ENCODE measurements at places on chromosomes 2 and 18. TPM values are rescaled to one million over a fixed set of nuclear protein-coding genes. Genes with fewer than 3 reads are reported as not detected.

Gene SPP2
- not detected for polyA plus RNA-seq

Gene CYP27C1
- polyA plus RNA-seq: 0.31 TPM

Gene HOXD8
- polyA plus RNA-seq: 0.87 TPM

Gene SCG2
- 1.2 TPM for polyA plus RNA-seq

Gene PLCL1
- polyA plus RNA-seq: 0.93 TPM

- no peaks in the 10 kb centered on the region for H3K36me3 ChIP-seq
- DNase-seq: no peak
- no peaks in the 10 kb centered on the region for H3K27me3 ChIP-seq
Measured at GRCh38 chr2:142104134-142104758, 26.6 kb downstream of the LRP1B start.

DNA sequence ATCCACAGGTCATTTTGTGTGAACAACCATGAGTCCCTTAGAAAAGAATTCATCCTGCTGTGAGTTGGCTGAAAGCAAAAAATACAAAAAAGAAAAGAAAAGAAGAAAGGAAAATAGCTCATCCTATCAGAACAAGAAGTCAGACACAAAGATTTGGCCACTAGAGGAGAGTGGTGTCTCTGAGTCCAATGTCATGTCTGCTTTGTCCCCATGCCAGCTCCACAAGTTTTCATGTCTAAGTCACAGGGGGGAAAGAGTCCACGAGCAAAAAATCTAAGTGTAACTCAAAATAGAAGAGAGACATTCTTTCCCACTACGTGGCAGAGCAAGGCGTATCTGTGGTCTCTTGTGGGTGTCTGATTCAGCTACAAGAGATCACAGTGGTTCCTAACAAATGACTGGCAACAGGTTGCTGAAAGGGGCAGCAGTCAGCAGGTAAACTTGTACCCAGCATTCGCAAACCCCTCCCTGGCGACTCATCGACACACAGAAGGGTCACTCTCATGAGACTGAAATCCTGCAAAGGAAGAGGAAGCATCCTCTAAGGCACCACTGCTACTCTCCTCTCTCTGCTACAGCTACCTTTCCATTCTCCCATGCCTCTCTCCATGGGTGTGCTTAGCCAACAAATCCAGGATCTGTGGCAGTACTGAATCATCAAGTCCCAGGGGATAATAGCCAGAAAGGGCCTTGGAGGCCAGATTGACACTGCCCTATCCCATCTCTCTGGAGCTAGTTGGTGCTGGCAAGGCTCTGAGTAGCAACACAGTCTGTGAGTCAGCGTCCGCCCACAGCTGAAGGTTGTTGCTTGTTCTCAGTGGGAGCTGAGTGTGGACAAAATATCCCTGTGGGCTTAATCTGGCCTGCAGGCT lies 123.0 kb upstream of the SLC39A10 start:
- H3K36me3 ChIP-seq: no peaks in the 10 kb centered on the region
- H3K27ac ChIP-seq: peak overlapping the region; percentile 8
- no peak overlapping the region for H3K4me3 ChIP-seq
- H3K27me3 ChIP-seq: no peaks in the 10 kb centered on the region
- DNase-seq: peak; percentile 19

DNA sequence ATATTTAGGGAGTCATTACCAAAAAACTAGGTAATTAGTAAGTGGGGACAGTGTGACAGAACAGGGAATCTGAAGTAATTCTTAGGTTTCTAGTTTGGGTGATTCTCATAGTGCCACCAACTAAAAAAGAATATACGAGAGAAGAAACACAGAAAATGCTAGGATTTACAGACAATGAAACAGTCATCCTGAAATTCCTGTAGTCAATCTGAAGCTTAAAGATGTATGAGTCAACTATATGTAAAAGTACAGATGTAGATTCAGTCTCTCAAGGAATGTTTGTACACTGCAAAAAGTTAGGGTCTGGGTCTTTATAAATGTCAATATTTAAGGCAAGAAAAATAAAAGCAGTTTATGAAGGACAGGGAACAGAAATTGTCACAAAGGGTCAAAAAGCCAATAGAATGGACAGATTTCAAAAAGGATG lies 107.0 kb downstream of the STRN start:
- H3K27ac ChIP-seq: no peak overlapping the region
- H3K4me1 ChIP-seq: no peaks in the 10 kb centered on the region
- peaks cover 71% of the 10 kb centered on the region for H3K36me3 ChIP-seq
- no peaks in the 10 kb centered on the region for H3K27me3 ChIP-seq
- no peak overlapping the region for H3K4me3 ChIP-seq
- DNase-seq: no peak

DNA sequence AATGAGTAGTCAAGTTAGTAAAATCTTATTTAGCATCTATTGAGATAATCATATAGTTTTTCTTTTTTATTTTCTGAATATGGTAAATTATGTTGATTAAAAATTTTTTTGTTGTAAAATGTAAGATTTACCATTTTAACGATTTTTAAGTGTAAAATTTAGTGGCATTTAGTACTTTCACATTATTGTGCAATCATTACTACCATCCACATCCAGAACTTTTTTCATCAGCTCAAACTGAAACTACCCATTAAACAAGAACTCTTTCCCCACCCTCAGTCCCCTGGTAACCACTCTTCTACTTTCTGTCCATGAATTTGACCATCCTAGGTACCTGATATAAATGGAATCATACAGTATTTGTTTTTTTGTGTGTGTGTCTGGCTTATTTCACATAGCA lies 11.1 kb downstream of the RAB3GAP1 start:
- no peak overlapping the region for H3K27ac ChIP-seq
- H3K4me3 ChIP-seq: no peak overlapping the region
- H3K4me1 ChIP-seq: no peaks in the 10 kb centered on the region
- H3K27me3 ChIP-seq: no peaks in the 10 kb centered on the region

- no peaks in the 10 kb centered on the region for H3K4me1 ChIP-seq
- no peak overlapping the region for H3K27ac ChIP-seq
- H3K4me3 ChIP-seq: no peak overlapping the region
- no peaks in the 10 kb centered on the region for H3K27me3 ChIP-seq
- DNase-seq: no peak
Measured at GRCh38 chr2:29741132-29741531, 180.3 kb downstream of the ALK start.

DNA sequence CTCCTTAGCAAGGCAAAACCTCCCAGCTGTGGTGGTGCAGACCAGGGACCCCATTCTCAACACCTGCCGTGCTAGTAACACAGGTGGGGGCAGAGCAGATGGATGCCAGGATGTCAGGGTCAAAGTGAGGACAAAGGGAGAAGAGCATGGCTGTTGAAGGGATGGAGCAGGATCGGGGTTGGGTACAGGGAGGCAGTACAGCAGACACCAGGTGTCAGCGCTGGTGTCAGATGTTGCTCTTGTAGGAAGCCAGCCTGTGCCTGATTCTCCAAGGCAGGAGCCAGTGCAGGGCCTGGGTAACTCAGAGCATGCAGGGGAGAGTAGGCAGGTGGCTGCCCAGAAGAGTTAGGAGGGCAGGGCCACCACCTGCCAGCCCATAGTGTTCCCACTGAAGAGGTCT lies 222.1 kb upstream of the SPRED2 start:
- no peaks in the 10 kb centered on the region for H3K27me3 ChIP-seq
- H3K4me3 ChIP-seq: no peak overlapping the region

Data from stomach (tissue), 19 donors.